ENCODE measurements at places on chromosomes 16 and 17.

GRCh38 chr16:57178793-57179212 lies 7.0 kb downstream of the PSME3IP1 start:
- DNase-seq: peak; percentile 57

DNA sequence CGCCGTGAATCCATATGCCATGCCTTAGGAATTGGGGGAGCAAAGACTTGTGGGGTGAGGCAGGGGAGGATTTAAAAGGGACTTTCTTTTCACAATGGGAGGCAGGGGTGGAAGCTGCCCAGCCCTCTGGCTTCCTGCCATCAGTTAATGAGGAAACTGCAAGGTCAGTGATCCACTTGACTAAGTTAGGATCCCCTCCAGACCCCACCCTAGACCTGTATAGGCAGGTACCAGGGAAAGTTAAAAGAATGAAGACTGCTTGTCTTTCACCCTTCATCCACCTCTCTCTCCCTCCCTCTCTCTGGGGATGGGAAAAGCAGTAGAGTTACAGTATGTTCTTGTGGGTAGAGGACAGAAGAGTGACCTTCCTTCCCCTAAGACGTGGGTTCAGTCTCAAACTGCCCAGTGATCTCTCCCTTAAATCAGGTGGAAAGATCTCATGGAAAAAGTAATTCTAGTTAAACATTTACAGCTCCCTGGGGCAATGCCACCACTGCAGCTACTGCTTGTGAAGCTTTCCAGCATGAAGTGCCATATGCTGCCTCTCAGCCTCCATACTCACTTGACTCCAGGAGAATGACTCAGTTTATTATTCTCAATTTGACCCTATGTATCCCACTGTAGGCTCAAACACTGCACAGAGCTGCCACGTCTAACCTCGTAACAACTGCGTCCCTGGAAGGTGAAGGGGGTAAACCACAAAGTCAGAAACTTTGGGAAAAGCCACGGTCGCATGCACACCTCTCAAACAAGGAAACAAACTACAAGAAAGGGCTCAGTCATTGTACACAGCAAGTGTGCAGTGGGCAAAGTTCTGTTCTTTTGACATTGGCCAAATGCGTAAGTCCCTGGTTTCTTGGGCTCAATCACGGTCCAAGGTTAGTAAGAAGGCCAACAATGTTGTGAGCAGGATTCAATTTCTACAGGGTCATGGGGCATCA lies 1.2 kb downstream of the COA3 start:
- DNase-seq: no peak

DNA sequence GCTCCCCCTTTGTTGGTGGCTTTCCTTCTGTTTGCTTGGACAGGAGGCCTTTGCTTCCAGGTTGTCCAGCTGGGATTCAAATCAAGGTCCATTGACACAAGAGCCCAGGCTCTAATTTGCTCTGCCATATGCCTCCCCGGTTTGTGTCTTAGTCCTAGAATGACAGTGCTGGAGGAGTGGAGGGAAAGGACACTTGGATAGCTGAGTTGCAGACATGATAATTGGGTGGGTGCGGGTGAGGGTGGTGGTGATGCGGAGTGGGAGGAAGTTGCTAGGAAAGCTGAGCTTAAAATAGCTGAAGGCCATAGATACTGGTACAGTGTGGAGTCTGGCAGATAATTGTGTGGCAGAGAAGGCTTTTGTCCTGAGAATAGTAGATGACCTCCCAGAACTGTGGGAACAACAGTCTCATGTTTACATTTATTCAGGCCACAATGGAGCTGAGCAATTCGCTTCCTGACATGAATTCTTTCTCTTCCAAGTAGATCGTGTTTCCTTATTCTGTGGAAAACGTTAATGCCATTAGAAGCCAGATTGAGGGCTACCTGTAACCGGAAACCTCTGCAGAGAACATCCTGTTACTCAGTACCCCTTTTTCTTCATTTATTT lies 23.8 kb downstream of the SEC14L1 start:
- no peak for DNase-seq

DNA sequence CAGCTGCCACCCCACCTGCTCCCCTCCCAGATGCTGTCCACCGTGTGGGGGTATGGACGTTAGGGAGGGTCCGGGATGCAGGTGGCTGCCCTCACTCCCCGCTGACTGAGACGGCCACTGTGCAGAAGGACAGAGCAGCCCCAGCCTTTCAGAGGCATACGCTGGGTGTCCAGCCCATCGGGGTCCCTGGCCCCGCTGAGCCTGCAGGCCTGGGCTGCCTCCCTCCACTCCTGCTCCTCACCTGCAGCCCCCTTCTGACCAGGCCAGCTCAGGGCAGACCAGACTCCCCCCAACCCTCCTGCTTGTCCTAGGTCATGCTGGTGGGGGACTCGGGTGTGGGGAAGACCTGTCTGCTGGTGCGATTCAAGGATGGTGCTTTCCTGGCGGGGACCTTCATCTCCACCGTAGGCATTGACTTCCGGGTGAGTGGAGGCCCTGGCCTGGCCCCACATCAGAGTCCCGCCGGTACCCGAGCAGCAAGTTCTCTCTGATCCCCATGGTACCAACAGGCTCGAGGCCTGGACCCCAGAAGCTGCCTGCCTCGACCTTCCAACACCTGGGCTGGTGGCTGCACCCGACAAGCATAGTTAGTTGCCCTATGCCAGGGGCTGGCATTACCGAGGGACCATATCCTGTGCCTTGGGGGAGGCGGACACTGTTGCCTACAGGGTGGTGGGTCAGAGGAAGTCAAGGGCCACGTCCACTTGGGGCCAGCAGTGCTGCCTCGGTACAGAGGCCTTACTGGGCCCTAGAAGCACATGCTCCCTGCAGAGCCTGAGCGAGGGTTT lies 1.4 kb downstream of the RAB26 start:
- DNase-seq: no peak

DNA sequence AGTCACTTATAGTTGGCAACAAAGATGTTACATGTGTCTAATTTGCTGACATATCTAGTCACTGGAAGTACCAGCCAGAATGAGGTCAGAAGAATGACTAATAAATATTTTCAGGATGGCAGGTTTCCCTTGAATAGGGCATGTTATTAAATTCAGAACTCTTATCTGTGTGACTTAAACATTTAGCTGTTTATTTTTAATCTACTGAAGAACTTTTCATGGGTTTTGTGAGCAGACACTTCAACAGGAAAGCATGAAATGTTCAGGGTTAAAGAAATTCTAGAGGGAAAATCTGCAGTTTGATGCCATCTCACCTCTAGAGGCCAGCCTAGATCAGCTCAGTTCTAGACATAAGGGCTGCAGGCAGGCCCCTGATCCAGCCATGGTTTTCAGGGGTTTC lies 13.2 kb downstream of the JPT2 start:
- DNase-seq: peak; percentile 39

DNA sequence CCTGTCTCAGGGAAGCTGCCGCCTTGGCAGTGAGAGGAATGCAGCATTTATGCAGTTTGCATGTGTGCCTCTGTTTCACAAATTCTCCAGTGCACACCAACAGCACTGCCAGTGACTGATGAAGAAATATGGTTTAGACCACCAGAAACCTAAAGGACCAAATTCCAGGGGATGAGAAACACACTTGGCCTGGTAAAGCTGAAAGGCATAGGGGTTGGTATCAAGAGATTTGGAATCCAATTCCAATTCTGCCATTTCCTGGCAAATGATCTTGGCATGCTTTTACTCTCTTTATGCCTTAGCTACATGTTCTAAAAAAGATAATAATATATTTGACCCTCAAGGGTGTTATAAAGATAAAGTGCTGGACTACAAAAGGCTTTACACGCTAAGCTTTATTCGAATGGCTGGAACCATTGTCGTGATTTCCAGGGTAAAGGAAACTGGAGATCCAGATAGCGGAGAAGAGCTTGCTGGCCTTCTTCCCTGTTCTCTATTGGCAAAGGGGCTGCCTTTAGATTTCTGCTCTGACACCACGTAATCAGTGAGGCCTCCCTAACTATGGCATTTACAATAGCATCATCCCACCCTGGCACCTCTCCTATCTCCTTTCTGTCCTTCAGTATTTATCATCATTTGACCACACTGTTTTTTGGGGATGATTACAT lies 359.8 kb upstream of the ASIC2 start:
- DNase-seq: no peak

DNA sequence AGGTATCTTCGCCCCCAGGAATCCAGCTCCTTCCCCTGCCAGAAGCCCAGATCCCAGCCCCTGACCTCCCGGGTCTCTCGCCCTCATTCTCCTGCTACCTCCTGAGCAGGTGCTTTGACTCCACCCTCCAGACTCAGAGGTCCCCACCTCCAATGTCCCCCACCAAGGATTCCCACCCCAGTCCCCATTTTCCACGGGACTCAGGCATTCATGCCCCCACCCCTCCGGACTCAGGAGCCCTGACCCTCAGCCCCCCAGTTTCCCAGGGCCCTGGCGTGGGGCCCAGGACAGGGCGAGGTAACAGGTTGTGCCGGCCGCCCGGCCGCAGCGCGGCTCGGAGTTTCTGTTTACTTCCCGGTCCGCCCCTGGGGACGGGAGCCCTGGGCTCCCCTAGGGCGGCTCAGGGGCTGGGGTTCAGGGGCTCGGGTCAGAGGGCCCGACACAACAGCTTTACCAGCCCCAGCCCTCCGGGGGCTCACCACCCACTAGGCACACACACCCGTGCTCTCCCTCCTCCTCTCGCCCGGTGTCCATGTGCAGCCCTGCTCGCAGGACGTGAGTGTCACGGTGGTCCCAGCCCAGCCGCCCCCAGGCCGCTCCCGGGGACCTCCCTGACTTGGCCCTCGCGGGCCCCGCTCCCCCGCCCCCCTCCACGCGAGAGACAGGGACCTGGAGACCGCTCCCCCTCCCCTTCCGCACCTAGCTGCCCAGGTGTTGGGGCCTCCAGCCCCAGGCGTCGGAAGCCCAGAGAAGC lies 595 bp downstream of the BICDL2 start:
- no peak for DNase-seq

DNA sequence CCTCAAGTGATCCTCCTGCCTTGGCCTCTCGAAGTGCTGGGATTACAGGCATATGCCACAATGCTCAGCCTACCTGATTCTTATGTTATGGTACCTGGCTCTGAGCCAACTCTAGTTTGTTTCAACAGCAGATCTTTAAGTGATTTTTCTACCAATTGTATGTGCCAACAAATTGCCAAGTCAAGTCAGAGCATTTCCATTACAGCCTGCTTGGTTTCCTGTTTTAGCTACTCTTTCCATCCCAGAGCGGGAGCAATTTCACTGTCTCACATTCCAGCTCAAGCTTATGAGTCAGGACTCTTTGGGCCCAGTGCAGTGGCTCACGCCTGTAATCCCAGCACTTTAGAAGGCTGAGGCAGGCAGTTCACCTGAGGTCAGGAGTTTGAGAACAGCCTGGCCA lies 30.8 kb upstream of the RBBP6 start:
- peak; percentile 56 for DNase-seq

DNA sequence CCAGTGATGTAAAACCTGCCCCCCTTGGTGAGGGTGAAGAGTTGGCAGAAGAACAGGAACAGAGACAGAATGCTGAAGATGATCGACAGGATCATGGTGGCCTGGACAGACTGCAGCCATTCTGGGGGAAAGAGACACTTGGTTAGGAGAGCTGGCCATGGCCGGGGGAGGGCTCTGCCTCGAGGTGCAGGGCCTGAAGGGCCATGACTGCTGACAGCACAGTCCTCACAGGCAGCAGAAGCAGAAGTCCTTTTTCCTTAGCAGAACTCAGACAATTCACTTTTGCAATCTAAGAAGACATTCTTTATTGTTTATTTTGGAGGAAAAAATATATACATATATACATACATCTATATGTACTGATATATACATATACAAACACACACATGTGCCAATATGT lies 25.6 kb downstream of the PMP22 start:
- DNase-seq: no peak

DNA sequence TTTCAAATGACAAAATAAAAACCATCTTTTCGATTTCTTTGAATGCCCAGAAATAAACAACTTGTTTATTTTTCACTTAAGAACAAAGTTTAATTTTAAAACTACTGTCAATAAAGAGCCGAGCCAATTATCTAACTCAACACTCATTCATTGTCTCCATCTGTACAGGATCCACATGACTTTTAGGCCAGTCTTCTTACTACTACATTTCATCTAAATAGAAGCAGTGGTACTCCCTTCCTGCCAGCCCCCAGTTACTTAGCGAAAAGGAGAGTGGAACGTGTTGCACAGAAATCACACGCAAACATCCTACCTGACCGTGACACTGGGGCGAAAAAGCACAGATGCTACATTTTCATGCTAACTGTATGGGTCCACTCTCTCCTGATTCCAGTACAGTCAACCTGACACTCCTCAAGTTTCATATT lies 1.2 kb downstream of the GNA13 start:
- DNase-seq: no peak

DNA sequence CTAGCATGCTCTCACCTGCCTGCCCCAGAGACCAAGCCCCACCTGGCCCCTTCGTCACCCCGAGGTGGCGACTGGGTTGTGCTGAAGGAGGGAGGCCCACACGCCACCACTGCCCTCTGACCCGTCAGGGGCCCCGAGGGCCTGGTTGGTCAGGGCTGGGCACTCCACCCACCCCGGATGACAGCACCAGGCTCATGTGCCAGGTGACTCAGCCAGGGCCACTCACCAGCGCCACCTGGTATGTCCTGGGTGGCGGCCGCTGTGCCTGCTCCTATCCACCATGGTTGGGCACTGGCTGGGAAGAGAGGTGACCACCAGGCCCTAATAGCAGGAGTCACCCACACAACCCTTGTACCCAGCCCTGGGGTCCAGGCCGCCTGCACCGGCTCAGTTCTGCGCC lies 68.9 kb downstream of the JPH3 start:
- no peak for DNase-seq

GRCh38 chr17:53420035-53420641 lies 402.6 kb upstream of the KIF2B start:
- DNase-seq: no peak

DNA sequence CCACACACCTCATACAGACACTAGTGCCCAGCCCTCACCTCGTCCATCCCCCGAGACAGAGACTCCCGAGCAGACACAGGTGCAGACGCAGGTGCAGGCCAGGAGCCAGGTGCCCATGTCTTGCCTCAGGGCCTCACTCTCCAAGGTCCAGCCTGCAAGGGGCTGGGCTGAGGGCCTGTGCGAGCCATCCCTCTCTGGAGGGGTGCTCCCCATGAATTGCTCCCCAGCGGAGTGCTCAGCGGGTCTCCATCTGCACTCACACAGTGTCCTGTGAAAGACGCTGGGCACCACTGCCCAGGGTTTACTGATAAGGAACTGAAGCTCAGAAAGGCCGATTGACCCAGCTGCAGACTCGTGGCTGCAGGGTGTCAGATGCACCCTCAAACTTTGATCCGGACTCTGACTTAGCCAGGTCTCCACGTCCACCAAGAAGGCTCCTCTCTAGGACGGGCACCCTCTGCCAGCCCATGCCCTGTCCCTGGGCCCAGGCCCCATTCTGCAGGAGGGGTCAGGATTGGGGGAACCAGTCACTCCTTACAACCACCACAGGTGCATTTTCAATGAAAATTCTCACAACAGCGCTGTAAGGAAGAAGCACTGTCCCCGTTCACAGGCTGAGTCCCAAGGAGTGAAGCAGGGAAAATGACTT lies 16.9 kb downstream of the POLR3K start:
- no peak for DNase-seq

- no peak for DNase-seq
These were observed 3.1 kb downstream of the TTYH2 start for GRCh38 chr17:74216505-74216904.

- DNase-seq: no peak
These were observed 148.6 kb downstream of the CLEC16A start for GRCh38 chr16:11092788-11093571.
